ENCODE measurements at places on chromosomes 1 and 21.

DNA sequence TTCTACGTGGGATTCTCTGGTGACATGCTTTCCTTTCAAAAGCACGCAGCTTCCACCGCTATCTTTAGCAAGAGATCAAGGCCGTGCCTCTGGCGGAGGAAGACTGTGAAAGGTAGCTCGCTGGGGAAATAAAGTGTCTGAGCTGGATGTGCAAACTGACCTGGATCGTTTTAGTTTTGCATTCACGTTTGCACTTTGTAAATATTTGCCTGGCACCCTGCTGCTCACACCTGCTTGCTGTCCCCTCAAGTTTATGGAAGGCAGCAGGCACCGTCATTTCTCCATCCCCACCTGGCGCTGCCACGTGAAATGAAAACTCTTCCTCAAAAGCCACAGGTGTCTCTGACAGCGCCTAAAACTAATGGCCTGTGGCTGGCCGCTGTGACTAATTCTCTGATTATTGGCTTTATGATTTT lies 44.0 kb upstream of the TARDBP start:
- DNase-seq: no peak

DNA sequence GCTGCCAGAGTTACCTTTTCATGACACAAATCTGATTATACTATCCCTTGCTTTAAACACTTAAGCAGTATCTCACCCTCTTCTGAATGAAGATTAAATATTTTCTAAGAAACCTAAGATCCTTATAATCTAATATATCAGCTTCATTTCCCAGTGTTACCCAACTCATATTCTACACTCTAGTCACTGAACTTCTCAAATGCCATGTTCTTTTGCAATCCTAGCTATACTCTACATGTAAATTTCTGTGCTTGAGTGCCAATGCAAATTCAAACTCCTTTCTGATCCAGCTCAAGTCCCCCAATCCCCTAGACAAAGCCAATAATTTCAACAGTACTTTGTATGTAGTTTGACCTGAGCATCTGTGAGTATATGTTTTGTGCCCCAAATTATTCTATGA lies 293.9 kb downstream of the SDCCAG8 start:
- no peak for DNase-seq

GRCh38 chr1:95409901-95410300 lies 175.9 kb downstream of the RWDD3 start:
- no peak for DNase-seq

- DNase-seq: no peak
These were observed 689 bp upstream of the GPR137B start for GRCh38 chr1:236141447-236142252.

- no peak for DNase-seq
These were observed 174.7 kb downstream of the HHIPL2 start for GRCh38 chr1:222373216-222373615.

DNA sequence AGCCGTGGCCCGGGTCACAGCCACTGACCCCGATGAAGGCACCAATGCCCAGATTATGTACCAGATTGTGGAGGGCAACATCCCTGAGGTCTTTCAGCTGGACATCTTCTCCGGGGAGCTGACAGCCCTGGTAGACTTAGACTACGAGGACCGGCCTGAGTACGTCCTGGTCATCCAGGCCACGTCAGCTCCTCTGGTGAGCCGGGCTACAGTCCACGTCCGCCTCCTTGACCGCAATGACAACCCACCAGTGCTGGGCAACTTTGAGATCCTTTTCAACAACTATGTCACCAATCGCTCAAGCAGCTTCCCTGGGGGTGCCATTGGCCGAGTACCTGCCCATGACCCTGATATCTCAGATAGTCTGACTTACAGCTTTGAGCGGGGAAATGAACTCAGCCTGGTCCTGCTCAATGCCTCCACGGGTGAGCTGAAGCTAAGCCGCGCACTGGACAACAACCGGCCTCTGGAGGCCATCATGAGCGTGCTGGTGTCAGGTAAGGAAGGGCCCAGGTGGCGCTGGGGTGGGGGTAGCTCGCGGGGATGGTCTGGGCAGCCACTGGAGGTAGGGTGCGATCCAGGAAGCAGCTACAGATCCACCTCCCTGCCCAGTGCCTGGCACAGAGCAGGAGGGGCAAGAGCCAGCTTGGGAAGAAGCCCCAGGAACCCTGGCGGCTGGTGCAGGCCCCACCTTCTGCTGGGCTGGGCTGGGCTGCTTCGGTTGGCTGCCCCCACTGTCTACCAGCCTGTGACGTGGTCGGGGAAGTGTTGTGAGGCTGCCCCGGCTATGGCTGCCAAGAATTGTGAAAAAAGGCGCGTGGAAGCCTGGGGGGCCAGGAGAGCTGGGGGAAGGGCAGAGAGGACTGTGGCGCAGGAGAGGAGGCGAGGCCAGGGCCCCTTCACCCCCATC lies 3.8 kb downstream of the CELSR2 start:
- no peak for DNase-seq

GRCh38 chr1:19635646-19636045 lies 8.5 kb upstream of the NBL1 start:
- DNase-seq: no peak

DNA sequence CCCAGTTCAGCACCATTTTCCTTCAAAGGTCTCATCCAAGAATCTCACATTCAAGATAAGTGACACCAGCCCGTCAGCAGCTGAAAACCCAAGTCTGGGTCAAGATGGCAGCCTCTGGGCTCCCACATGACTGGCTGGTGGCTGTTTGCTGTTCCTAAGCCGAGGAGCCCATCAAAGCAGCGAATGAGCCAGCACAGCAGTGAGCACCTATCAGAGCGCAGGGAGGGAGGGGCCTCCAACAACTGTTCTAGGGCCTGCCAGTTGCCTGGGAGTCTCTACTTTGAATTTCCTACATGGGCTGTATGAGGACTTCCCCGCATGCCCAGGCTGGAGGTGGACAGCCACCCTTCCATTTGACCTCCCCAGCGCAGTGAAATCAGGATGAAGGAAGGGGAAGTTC lies 102.7 kb downstream of the ADARB1 start:
- DNase-seq: no peak

- no peak for DNase-seq
These were observed 156.0 kb downstream of the SLC45A1 start for GRCh38 chr1:8473891-8474300.

- no peak for DNase-seq
These were observed 44.5 kb upstream of the C1orf87 start for GRCh38 chr1:60118085-60118484.

DNA sequence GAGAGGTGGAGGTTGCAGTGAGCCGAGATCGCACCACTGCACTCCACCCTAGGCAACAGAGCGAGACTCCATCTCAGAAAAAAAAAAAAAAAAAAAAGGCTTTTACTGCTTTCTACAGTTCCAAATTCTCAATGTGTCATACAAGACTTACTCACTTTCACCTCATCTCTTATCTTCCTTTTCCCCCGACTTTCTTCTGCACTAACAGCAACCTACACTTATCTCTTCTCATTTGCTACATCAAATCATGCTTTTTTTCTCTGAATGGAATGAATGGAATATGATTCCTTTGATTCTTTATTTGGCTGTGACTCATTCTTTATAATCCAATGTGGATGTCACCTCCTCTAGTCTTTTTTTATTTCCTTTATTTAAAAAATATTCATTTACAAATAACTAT lies 168.4 kb upstream of the DMRTA2 start:
- no peak for DNase-seq

- no peak for DNase-seq
These were observed 13.2 kb downstream of the MDM4 start for GRCh38 chr1:204529371-204529895.

DNA sequence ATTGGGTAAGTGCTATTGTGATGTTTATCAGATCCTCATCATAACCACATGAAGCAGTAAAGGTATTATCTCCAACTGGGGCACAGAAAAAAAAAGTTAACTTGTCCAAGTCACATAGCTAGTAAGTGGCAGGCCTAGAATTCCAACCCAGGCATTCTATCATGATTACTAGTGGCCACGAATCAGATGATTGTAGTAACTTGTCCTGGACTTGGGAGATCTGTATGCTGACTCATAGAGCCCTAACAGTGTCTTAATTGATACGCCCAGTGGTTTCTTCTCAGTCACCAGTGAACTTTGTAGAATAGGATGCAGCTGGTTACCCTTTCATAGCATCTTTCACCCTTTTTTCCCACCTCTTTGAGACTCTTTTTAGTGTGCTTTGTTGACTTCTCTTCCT lies 91.1 kb upstream of the UBE2U start:
- no peak for DNase-seq

DNA sequence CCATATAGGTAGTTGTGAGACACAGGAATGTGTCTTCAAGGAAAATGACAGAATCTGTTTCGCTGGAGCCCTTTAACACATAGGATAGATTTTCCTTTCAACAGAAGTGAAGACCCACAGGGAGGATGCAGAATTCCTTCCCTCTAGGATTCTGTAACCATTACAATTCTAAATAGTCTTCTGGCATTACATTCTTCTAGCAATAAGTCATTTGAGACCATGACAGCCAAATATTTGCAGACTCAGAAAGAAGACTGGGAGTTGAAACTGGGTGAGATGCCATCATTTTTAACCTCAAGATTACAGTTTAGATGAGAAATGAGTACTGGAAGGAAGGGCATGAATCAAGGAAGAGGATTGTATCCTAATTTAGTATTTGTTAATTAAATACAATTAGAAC lies 61.6 kb downstream of the ZBTB18 start:
- no peak for DNase-seq

DNA sequence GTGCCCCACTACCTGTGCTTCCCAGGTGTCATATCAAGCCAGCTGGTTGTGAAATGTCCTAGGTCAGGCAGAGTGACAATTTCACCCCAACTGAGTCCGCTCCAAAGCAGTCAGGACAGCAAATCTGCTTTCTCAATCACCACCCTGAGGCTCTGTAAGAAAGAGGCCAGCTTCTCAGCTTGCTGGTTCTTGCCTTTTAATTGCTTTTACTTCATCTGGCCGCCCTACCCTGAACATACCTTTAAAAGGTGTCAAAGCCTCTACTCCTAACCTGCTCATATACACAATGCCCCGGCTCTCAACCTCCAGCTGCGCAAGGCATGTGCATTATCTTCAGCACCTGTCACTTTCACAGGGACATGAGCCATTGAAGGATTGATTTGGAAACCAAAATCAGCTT lies 581.6 kb downstream of the NPHP4 start:
- no peak for DNase-seq

DNA sequence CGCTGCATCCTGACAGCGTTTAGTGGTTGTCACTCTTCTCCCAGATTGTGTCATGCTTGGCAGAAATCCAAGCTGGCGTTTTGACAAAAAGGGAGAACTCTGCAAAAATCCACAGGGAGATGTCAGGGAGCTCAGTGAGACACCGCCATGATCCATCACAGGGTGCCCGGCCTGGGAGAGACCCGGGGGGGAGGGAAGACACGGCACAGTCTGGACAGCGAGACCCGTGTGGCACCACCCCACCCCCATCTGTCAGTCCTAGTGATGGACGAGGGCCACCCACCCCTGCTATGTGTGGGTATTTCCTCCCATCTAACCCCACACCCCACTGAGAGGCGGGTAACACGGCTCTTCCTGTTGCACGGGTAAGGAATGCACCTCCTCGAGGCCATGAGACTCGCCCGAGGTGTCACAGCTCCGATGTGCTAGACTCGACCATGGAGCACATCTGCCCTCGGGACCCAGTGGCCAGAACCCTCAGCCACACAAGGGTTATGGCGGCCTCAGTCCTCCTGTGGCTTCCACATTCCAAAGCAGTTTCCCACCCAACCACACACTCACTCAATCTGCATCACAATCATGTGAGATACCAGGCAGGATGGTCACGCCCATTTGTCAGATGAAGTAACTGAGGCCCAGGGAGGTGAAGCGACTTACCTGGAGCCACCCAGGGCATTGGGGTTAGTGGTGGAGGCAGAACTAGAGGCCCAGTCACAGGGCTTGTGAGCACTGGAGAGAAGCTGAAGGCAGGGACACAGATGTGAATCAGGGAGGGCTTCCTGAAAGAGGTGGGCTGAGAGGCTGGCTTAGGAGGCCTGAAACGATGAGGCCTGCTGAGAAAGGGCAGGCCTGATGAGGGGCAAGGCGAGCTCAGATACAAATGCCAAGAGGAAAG lies 688.5 kb downstream of the MATN1 start:
- no peak for DNase-seq

GRCh38 chr1:14263671-14264070 lies 334.8 kb upstream of the KAZN start:
- no peak for DNase-seq

DNA sequence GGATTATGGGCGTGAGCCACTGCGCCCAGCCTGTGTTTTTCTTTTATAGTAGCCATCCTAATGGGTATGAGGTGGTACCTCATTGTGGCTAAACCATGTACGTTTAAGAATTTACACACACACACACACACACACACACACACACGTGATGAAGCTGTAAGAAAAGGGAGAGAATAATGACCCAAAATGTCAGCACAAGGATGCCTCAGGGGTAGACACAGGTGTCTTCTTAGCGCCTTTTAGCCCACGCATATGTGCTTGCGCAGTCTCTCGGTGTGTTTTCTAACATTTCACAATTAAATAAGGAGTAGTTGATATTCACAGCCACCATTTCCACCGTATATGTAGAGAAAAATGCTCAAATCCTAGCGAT lies 782 bp upstream of the PFKL start:
- DNase-seq: no peak

DNA sequence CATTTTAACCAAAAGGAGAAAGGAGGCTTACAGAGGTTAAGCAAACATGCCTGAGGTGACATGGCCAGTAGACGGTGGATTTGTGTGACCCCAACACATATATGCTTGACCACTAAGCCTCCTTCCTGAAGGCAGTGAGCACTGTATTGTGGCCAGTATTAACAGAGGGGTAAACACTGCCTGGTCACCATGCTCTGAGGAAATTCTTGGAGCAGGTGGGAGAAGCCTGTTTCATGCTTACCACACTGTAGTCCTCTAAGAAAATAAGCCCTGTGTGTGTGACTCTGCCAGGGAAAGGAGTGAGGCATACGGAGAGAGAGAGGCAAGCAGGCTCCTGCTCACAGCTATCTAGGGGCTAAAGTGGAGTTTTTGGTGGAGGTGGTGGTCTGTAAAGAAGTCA lies 102.7 kb downstream of the KCND3 start:
- no peak for DNase-seq

DNA sequence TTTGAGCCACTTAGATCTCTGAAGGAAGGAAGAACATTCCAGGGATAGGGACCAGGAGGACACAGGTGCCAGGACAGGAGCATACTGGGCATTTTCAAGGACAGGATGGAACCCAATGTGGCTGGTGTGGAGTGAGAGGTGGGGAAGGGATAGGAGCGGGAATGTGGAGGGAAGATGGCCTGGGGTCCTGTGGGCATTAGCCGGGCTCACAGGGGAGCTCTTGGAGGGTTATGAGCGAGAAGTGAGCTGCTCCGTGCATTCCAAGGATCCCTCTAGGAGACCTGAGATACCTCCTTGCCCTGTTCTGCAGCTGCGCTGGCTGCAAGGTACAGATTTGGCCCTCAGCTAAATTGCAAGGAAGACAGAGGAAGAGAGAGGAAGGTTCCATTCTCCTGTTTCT lies 87.5 kb downstream of the IER5 start:
- DNase-seq: no peak

DNA sequence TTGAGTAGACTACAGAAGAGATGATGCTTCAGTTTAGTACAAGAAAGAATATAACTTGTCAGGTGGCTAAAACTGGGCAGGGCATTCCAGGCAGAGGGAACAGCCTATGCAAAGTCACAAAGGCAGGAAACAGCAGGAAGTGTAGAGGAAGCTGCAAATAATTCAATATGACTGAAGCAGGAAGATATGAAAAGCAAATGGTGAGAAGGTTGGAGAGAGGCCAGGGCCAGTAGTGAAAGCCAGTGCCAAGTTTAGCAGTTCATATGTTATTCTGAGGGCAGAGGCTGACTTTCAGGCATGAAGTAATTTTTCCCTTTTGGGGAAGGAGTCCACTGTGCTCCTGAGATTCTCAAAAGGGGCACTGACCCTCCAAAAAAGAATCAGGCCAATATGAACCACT lies 8.0 kb upstream of the YBX1 start:
- DNase-seq: no peak

GRCh38 chr1:110196917-110197765 lies 13.0 kb upstream of the KCNC4 start:
- peak; percentile 36 for DNase-seq

All from CD4-positive, CD25-positive, alpha-beta regulatory T cell (primary cell).